ENCODE measurements at places on chromosomes 16 and 17.

GRCh38 chr17:42682722-42683403 is 532 bp downstream of the CNTNAP1 start:
- DNase-seq, result no peak

GRCh38 chr17:75182319-75182568 is 515 bp downstream of the SUMO2 start:
- no peak for DNase-seq

- DNase-seq, result no peak
These were observed 236.3 kb downstream of the KCNJ2 start for GRCh38 chr17:70405492-70406220.

- DNase-seq, result no peak
These were observed 21.9 kb upstream of the PHAF1 start for GRCh38 chr16:67087803-67088202.

DNA sequence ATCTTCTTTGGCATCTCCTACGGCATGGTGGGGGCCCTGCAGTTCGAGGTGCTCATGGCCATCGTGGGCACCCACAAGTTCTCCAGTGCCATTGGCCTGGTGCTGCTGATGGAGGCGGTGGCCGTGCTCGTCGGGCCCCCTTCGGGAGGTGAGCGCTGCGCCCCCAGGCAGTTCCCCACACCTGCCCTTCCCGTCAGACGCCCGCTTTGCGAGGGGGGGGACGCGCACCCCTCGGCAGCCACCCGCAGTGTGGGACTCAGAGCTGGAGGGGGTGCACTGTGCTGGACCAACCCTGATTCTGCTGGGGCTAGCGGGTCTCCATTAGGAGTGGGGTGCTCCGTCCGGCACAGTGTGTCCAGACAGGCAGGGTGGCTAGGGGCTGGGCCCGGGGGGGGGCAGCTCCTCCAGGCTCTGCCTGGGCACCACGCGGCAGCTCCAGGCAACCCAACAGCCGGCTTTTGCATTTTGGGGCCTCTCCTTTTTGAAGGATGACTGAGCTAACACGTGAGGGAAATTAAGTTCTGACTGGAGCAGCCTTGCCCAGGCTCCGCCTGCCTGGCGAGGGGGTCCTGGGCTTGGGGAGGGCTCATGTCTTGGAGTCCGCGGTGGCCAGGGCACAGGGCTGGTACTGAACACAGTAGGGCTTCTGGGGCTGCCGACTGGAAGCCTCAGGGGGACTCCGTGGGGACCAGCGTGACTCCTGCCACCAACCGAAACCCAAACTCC is 9.1 kb downstream of the SLC16A3 start:
- no peak for DNase-seq

GRCh38 chr17:16293931-16294330 is 59.3 kb downstream of the CENPV start:
- DNase-seq, result no peak
